ENCODE measurements at places on chromosomes 1 and 21. TPM values are rescaled to one million over a fixed set of nuclear protein-coding genes. Genes with fewer than 3 reads are reported as not detected.

The RNF186 gene
- not detected for total RNA-seq

The TBX15 gene
- 0.03 TPM for total RNA-seq

The FAM177B gene
- not detected for total RNA-seq

The RHBG gene
- total RNA-seq, result not detected

The C1QC gene
- total RNA-seq, result not detected

The DISC1 gene
- total RNA-seq, result 0.34 TPM

The PAFAH2 gene
- total RNA-seq, result 7.6 TPM

The KRTAP12-3 gene
- total RNA-seq, result not detected

The SAMSN1 gene
- total RNA-seq, result 0.08 TPM

The PPIAL4G gene
- not detected for total RNA-seq

The B3GALT2 gene
- not detected for total RNA-seq

The ESPN gene
- total RNA-seq, result 5.2 TPM

The MTARC1 gene
- 6.8 TPM for total RNA-seq

The APOBEC4 gene
- not detected for total RNA-seq

The CLIC6 gene
- total RNA-seq, result not detected

The NCAM2 gene
- total RNA-seq, result not detected

The MRPL24 gene
- total RNA-seq, result 115 TPM

The TMEM61 gene
- 3.0 TPM for total RNA-seq

The MYOC gene
- total RNA-seq, result not detected

The TMPRSS15 gene
- total RNA-seq, result not detected

The RGL1 gene
- total RNA-seq, result 0.18 TPM

The TPTE gene
- total RNA-seq, result not detected

The PKN2 gene
- total RNA-seq, result 12.2 TPM

The OTUD7B gene
- 6.2 TPM for total RNA-seq

The CTSS gene
- total RNA-seq, result 5.8 TPM

The GRIK3 gene
- total RNA-seq, result not detected

The DNAJC6 gene
- total RNA-seq, result 0.10 TPM

The LCE6A gene
- total RNA-seq, result not detected

The CFH gene
- total RNA-seq, result 27.3 TPM

The CHIA gene
- total RNA-seq, result not detected

The MATN1 gene
- not detected for total RNA-seq

The F3 gene
- total RNA-seq, result 5.5 TPM

The SEC16B gene
- total RNA-seq, result 1.5 TPM

The KRTAP20-1 gene
- not detected for total RNA-seq

The TOMM20 gene
- total RNA-seq, result 49.0 TPM

The GPR25 gene
- not detected for total RNA-seq

The KRTAP19-1 gene
- not detected for total RNA-seq

The DIO1 gene
- not detected for total RNA-seq

The FCGR1A gene
- total RNA-seq, result not detected

The USH2A gene
- total RNA-seq, result not detected

The PROK1 gene
- total RNA-seq, result not detected

The PARS2 gene
- 6.4 TPM for total RNA-seq

Data from HT-29 (cell line).